ENCODE measurements at places on chromosomes 11 and 22. TPM values are rescaled to one million over a fixed set of nuclear protein-coding genes. Genes with fewer than 3 reads are reported as not detected.

DNA sequence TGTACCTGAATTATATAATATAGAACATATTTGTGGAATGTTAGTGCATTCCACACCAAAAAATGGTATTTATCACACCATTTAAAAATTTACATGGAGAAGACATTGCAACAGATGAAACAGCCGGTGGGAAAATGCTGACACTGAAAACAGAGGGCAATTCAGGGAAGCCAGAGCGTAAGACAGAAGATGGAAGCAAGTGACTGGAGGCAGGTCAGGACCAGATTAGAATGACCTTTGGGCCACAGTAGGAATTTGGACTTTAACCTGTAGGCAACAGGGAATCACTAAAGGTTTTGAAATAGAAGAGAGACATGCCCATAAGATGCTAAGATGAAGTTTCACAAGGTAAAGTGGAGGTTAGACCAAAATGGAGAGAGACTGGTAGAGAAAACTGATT lies 60.5 kb downstream of the METTL15 start:
- no peak for DNase-seq

- DNase-seq: no peak
These were observed 65.1 kb upstream of the CD44 start for GRCh38 chr11:35073691-35074419.

DNA sequence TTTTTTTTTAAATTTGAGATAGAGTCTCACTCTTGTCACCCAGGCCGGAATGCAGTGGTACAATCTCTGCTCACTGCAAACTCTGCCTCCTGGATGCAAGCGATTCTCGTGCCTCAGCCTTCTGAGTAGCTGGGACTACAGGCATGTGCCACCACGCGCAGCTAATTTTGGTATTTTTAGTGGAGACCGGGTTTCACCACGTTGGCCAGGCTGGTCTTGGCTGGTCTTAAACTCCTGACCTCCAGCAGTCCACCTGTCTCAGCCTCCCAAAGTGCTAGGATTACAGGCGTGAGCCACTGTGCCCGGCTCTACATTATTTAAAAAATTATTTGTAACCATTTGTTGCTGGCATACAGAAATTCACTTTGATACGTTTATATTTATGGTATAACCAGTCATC lies 18.6 kb downstream of the EP300 start:
- DNase-seq: no peak

- DNase-seq: peak; percentile 87
These were observed at the start of gene SLC25A22 for GRCh38 chr11:798093-798713. SLC25A22 (minus strand) TSS chr11:798281; CDS start chr11:795006, 3,275 bp downstream.

- peak; percentile 33 for DNase-seq
These were observed 47.1 kb upstream of the SYT13 start for GRCh38 chr11:45333001-45333971.

DNA sequence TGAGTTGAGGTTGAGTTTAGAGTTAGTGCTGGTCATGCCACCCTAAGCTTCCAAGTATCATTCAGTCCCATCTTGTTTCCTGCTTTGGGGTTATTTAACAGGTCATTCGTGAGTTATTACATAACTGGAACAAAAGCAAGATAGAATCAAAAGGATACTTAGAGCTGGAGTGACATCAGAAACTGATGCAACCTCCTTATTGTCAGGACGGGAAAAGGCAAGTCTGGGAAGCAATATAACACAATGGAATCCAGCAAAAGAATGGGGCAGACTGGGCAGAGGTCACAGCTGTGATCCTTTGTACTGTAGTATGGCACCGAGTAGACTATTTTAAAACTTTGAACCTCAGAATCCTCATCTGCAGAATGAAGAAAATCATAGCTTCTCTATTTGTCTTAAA lies 4.4 kb upstream of the PRSS23 start:
- DNase-seq: no peak

DNA sequence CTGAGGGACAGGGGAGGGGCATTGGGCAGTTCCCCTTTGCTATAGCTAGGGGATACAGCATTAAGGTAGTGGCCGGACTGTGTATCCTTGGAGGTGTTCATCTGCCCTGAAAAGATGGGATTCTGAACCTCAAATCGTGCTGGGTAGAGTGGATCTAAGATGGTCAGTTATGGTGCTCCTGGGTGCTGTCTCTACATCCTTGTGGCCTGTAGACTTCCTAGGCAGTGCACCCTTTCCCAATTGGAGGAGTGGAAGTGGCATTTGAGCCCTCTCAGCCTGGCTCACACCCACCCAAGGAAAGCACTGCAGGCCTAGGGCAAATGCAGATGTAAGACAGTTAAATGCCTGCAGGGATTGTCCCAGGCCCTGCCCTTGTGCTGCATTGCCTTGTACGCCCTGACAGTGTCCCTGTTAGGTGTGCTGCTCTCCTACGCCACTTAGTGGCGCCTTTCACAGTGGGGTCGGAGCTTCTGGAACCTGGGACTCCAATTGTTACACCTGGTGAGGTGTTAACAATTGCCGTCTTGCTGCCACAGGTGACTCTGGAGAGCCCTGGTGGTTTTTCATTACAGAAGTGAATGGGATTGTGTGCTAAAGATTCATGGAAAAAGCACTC lies 35.0 kb downstream of the PPFIBP2 start:
- DNase-seq: no peak

- no peak for DNase-seq
These were observed 982 bp downstream of the APOBEC3H start for GRCh38 chr22:39098026-39098425.

GRCh38 chr22:38282397-38282796 lies 9.6 kb upstream of the TMEM184B start:
- DNase-seq: no peak

DNA sequence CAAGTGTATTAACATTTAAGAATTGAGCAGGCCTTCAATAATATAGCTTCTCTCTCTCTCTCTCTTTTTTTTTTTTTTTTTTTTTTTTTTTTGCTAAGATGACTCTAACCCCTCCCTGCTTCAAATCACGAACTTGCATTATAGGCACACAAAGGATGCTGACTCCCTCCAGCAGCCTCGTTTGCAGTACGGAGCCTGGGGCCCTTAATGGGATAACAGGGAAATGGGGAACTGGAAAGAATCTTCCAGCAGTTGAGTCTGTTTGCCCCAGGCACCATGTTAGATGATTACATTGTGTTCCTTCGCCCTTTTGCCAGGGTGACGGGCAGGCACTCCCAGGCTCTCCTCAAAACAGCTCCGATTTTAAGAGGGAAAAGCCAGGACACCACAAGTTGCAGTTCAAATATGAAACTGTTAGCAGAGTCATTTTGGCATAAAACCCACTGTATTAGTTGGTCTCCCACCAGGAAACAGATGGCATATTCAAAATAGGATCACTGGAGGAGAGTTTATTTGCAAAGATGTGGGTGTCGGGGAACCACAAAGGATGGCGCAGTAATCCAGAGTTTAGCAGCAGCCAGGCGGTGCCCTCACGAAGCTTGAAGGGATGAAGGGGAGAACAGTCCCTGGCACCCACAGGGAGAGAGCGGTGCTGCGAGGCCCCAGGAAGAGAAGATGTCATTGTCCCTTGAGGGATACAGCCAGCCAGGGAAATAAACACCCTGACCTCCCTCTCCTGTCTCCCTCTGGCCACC lies 26.5 kb upstream of the TREH start:
- DNase-seq: no peak

- DNase-seq: no peak
These were observed 43.1 kb upstream of the FGF3 start for GRCh38 chr11:69862331-69862771.

OR52E8 gene
- total RNA-seq: not detected

ZNRD2 gene
- 21.0 TPM for total RNA-seq

- peak; percentile 31 for DNase-seq
These were observed 635 bp upstream of the GRK3 start for GRCh38 chr22:25563761-25564319.

- DNase-seq: peak; percentile 66
These were observed 1191.9 kb downstream of the BRD1 start for GRCh38 chr22:48635816-48636215.

PLA2G6 gene
- total RNA-seq: 38.7 TPM

CDCA5 gene
- total RNA-seq: 14.6 TPM

MYBPC3 gene
- total RNA-seq: 1.1 TPM

IGF2 gene
- total RNA-seq: 27.6 TPM

GRCh38 chr11:32331792-32332191 lies 103.5 kb downstream of the WT1 start:
- DNase-seq: no peak

DNA sequence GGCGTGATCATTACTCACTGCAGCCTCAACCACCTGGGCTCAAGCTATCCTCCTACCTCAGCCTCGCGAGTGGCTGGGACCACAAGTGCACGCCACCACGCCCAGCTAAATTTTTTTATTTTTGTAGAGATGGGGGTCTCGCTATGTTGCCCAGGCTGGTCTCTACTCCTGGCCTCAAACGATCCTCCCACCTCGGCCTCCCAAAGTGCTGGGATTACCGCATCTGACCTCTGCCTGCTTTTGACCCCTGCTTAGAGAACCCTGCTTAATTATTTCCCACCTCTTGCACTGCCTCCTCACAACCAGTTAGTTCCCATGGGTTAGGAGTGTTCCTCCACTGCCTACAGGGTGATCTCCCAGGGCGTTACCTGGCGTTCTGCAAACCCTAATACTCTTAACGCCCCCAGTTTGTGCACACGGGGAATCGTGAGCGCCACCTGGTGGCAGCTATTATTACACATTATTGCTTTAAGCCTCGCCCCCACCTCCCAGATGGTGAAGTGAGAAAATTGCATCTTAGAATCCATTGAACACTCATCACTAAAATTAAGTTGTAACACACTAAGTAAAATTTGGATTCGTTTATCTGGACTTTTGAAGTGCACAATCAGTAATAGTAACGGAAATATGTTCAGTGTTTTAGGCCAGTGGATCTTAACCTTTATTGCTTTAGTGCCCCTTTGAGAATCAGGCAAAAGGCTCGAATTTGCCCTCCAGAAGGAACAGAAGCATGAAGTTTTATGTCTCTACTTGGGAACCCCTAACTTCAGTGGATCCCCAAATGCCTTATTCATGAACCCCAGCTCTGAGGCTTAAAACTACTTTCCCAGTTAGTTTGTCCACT lies 61.4 kb upstream of the ASPHD2 start:
- DNase-seq: peak; percentile 70

GALNT18 gene
- 5.4 TPM for total RNA-seq
